ENCODE measurements at places on chromosomes 3 and 15. TPM values are rescaled to one million over a fixed set of nuclear protein-coding genes. Genes with fewer than 3 reads are reported as not detected.

The GASK1A gene
- 18.2 TPM for total RNA-seq

DNA sequence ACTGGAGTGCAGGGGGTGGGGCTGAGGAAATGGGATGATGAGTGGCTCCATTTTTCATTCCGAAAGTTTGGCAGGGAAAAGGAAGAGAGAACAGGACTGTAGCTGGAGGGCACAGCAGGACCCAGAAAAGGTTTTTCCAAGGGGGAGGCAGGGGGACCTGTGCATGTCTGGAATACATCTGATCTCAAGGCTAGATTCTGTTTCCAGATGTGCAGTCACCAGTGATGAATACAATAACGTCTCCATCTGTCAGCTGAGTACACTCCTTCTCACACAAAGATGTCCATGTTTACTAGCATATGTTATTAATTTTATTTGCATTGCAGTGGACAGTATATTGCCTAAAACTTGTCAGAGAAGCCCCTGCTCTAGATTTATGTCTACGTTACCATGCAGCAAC is 39.9 kb upstream of the PRTG start:
- DNase-seq: no peak

The CKMT1A gene
- not detected for total RNA-seq

DNA sequence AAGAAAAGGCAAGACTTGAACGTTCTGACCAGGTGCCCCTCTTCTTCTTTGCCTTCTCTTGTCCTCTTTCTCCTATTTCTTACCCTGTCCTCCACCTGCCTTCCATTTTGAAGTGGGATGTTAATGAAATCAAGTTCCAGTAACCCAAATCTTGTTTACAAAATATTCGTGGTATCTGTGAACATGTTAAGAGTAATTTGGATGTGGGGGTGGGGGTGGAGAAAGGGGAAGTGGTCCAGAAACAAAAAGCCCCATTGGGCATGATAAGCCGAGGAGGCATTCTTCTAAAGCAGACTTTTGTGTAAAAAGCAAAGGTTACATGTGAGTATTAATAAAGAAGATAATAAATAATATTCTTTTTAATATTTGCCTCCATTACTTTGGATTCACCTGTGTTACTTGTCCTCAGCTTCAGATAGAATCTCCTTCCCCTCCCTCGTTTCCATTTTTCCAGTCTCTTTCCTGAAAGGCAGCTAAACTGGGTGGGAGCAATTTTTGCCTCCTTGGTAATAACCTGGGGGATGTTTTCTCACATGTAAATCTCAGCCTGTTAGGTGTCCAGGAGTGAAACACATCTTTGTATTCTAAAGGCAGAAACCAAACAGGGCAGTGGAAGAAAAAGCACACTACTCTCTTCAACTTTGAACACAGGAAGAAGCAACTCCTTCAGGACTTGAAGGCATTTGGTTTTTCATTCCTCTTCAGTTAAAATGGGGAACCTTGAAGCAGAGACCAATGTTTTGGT is 3.2 kb downstream of the CHST2 start:
- DNase-seq: no peak

The HCLS1 gene
- 27.8 TPM for total RNA-seq

- DNase-seq: no peak
Observed at GRCh38 chr3:190996181-190996775, 133.8 kb upstream of the GMNC start.

DNA sequence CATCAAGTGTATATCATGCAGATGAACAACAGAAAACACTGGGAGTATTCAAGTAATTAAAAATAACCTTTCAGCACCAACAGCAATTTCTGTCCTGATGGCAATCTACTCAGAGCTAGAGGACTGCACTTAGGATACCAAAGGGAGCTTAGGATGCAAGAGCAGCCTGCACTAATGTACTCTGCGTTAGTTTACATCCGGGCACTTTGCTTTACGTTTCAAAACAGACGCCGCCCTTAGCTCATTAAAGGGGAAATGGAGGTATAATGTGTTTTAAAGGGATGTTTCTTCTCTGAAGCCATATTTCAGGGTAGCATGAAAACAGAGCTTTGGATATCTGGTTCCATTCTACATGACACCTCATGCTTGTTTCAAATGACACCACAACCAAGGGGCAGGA is 14.0 kb upstream of the B3GNT5 start:
- no peak for DNase-seq

DNA sequence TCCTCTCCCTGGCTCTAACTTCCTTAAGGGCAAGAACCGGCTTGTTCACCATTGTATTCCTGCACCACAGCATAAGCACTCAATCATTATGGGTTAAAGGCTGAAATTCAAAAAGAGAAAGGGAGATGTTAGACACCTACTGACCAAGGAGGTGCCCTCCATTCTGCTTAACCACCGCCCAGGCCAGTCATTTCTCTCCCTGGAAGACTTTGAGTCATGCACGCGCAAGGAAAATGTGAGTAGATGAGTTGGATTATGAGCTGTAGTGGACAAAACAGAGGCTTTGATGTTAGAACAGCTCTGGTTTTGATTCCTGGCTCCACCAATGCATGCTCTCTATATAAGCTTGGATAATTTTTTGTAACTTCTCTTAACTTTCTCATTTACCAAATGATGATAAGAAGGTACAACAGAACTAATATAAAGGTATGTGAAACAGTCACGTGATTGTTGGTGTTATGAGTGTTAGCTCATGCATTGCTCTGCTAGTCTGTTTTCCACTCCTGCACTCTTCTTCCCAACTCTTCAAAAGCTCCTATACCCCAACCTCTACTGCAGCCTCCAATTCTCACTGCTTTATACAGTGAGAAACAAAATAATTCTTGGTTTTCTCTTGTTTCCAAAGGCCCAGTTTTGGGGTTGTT is 148.4 kb upstream of the ATP11B start:
- DNase-seq: no peak

DNA sequence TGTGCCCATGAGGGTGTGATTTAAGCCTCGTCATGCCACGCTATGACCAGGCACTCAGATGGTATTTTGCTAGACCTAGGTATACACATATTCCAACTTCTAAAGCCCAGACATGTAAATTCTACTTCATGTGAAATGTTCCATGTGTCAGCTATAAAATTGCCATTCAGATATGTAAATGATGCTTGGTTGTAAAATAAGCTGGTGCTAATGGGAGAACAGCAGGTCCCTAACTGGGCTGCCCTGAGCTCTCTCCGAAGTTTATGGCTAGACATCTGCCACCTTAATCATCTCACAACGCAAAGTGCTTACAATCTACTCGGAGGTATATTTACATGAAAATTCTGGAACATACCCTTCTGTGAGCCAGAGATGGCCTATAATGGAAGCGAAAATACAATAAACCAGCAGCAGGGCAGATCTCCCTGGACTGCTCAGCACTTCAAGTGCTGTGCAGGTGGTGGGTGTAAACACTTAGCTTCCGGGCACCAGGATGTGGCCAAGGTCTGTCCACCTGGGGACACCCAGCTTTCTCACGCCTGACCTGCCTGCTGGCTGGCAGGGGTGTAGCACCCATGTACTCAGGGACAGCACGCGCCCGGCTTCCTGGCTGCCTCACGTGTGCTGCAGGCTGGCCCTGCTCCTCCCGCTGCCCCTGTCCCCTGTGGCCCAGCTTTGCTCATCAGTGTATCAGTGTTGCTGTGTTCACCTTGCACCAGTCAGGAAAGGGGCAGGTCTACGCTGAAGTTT is 82.0 kb downstream of the CHDH start:
- DNase-seq: no peak

The TUSC7 gene
- not detected for total RNA-seq

The CHRM5 gene
- not detected for total RNA-seq

- DNase-seq: no peak
Observed at GRCh38 chr3:59245300-59245858, 195.6 kb upstream of the CFAP20DC start.

The CLRN1 gene
- not detected for total RNA-seq

DNA sequence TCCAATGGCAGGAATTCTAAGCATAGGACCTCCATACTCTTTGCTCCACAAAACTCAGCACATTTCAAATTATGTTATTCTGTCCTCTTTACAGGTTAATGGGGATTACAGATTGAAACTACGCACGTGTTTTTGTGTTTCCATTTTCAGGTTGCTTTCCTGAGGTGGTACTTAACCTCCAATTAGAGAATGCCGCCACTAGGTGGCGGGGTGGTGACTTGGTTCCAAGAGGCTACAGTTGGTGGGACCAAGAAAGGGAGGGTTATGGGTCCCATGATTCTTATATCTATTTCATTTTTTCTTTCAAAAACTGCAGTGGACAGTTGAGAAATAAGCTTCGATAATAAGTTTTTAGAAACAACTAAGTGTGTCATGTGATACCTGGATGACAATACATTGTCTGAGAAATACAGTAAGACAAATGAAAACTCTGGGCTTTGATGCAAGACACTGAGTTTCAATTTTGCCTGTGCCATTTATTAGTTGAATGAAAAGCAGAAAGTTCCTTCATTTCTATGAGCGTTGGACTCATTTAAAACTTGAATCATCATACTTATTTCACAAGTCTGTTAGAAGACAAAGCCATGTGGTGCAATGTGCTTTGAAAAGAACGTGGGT is 539.0 kb downstream of the FGF12 start:
- DNase-seq: no peak

DNA sequence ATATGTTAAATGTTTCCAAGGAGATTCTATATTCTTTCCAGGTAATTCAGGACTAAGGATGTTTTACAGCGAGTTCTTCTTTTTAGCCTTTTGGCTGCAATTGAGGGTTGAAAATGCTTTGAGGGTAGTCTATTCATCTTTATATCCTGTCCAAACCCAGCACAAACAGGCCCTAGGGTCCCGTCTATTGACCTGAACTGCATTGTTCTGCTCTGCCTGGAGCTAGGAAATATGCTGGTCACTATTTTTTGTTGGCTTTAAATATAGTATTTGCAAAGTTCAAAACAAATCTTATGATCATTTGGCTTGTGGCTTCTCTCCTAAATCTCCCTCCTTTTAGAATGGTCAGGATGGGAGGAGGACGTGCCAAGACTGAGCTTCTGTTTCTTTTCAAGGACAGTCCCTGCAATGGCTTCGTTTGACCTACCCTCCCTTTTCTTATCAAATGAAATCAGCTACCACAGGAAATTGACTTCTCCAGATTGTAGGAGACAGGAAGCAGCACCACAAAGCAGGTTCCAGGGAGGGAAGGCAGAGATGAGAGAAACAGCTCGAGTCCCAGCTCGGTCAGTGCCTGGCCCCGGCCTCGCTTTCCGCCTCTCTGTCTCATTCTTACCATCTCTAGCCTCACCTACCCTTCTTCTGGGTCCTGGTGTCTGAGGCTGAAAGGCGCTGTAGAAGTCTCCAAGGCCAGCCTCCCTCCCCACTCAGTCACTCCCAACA is 27.6 kb upstream of the NRROS start:
- no peak for DNase-seq

The GOLGA6B gene
- total RNA-seq: 0.15 TPM

The PIK3CA gene
- 29.7 TPM for total RNA-seq

Data from ovary (tissue), 10 donors.